ENCODE measurements at places on chromosomes 11 and 22. TPM values are rescaled to one million over a fixed set of nuclear protein-coding genes. Genes with fewer than 3 reads are reported as not detected.

DNA sequence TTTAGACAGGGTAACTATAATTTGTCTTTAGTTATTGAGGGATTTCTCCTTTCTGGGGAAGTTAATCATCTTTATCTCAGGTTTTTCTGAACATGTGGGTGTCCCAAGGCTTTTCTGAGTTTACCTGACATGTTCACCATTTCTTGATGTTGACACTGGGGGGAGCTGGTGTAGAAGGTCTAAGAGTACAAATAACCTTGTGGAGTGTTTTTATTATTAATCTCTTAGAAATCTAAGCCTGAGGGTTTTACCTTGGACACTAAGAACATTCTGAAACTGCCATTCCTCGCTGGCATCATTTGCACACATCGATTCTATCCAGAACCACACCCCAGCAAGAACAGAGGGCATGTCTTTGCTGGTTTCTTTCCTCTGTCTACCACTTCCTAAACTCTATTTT, 15.6 kb upstream of the C11orf91 start:
- peak; percentile 69 for DNase-seq
- peaks cover 79% of the 10 kb centered on the region for H3K36me3 ChIP-seq
- H3K4me1 ChIP-seq: peaks cover 11% of the 10 kb centered on the region

The XKR3 gene
- total RNA-seq: not detected

DNA sequence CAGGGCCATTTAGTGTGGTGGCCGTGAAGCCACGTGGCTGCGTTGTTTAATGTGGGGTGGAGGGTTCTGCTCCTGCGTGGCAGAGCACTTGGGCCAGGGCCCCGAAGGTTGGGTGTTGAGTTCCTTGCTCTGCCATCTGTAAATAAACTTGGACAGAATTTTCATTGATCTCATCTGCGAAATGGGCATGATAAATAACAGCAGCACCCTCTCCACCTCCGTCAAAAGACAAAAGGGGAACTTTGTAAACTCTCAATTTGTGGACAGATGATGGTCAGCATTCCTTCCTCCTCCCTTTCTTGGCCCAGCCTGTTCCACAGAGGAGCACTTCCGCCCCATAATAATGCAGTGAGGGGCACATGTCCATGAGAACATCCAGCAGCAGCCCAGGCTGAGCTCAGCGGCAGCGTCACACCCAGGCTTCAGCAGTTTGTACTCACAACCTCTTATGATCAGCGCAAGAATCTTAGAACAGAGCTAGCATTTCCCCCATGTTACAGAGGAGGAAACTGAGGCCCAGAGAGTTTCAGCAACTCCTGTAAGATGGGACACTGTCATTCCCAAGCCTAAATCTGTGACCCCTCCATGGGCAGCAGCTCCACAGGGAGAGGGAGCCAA, 874.5 kb downstream of the BRD1 start:
- H3K4me1 ChIP-seq: no peaks in the 10 kb centered on the region
- H3K27ac ChIP-seq: no peak overlapping the region
- no peaks in the 10 kb centered on the region for H3K36me3 ChIP-seq

The RIMBP3C gene
- 0.15 TPM for total RNA-seq

GRCh38 chr11:75155570-75156422, 4.9 kb downstream of the SLCO2B1 start:
- no peak overlapping the region for H3K4me3 ChIP-seq
- DNase-seq: no peak
- H3K27me3 ChIP-seq: peaks cover 27% of the 10 kb centered on the region
- no peaks in the 10 kb centered on the region for H3K36me3 ChIP-seq
- H3K4me1 ChIP-seq: no peaks in the 10 kb centered on the region

DNA sequence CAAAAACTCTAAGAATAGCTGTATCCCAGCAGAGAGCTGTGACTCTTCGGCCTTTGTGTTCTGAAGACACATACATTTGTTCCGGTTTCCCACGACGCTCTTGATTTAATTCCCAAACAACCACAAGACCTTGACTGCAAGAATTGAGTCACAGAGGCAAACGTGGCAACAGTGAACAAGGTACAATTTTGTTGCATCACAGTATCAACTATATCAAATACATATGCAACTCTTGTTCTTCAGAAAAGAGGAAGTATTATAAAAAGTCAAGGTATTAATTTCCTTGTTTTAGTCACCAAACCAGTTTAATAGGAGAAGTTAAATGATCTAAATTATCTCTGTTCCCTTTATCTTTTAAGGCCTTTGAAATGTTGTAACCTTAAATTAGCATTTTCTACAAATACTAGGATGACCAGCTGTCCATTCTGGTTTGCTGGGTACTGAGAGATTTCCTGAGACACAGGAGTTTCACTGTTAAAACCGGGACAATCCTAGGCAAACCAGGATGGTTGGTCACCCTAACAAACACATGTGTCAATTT, 11.1 kb downstream of the HPS5 start:
- no peak overlapping the region for H3K4me3 ChIP-seq
- H3K36me3 ChIP-seq: peaks cover 43% of the 10 kb centered on the region
- H3K27ac ChIP-seq: peak overlapping the region; percentile 90
- no peaks in the 10 kb centered on the region for H3K27me3 ChIP-seq
- H3K4me1 ChIP-seq: peaks cover 57% of the 10 kb centered on the region
- no peak for DNase-seq

- H3K4me1 ChIP-seq: peaks cover 23% of the 10 kb centered on the region
- H3K27me3 ChIP-seq: no peaks in the 10 kb centered on the region
- H3K36me3 ChIP-seq: no peaks in the 10 kb centered on the region
- no peak for DNase-seq
- no peak overlapping the region for H3K27ac ChIP-seq
Measured at GRCh38 chr22:21861264-21861848, 6.1 kb downstream of the MAPK1 start.

GRCh38 chr11:128835741-128836430, 31.2 kb downstream of the KCNJ1 start:
- DNase-seq: no peak
- no peak overlapping the region for H3K27ac ChIP-seq
- H3K4me1 ChIP-seq: no peaks in the 10 kb centered on the region
- no peak overlapping the region for H3K4me3 ChIP-seq
- H3K36me3 ChIP-seq: no peaks in the 10 kb centered on the region
- H3K27me3 ChIP-seq: 0 out of 2 replicates have a peak, but pooled peaks cover 11% of the 10 kb centered on the region

DNA sequence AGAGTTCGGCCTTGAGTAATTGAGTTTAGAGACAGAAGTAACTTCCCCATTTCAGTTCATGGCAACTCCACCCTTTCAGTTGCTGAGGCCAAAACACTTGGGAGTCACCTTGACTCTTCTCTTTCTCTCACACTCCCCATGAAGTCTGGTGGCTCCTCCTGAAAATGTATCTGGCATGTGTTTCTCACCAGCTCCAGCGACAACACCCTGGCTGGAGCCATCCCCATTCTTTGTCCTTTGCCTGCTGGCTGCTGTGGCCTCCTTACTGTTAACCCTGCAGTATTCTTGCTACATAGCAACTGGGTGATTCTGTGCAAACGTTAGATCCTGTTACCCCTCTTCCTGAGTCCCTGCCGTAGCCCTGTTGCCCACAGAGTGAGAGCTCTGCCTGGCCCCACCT, 23.8 kb downstream of the SLC6A5 start:
- no peak for DNase-seq
- H3K4me1 ChIP-seq: no peaks in the 10 kb centered on the region
- no peak overlapping the region for H3K4me3 ChIP-seq
- peaks cover 73% of the 10 kb centered on the region for H3K27me3 ChIP-seq
- no peak overlapping the region for H3K27ac ChIP-seq

- H3K27ac ChIP-seq: no peak overlapping the region
- no peaks in the 10 kb centered on the region for H3K4me1 ChIP-seq
- H3K36me3 ChIP-seq: no peaks in the 10 kb centered on the region
Measured at GRCh38 chr11:24622262-24622661, 125.4 kb downstream of the LUZP2 start.

DNA sequence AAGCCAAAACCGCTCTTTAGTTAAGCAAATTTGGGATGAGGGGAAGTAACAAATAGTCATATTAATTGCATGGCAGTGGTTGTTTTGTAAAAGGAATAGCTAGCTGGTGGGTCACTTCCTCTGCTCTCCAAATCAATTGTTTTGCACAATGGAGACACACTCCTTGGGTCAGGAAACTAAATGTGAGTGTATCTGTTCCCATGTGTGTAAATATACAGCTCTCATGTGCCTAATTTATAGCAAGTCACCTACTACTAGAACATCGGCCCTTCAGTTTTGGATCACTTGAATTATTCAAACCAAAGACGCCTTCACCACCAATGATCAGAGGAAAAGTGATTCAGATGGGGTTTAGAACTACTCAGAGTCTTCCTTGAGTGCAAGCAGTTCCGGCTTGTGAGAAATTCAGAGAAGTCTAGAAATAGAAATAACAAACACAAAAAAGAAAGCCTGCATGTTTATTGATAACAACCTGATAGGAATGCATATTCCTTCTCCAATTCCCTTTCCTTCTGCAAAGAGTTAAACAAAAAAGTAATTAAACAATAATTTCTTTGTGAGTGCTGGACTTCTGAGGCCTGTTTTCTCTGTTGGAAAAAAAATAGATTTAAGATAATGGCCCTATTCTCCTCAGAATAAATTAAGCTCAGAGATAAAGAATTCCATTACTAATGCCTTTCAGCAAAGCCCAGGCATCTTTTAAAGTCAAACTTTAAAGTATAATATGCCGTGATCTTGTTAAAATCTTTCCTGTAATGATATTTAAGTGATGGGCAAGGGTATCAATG, 100.4 kb downstream of the KIRREL3 start:
- no peaks in the 10 kb centered on the region for H3K4me1 ChIP-seq
- H3K27ac ChIP-seq: no peak overlapping the region
- H3K4me3 ChIP-seq: no peak overlapping the region
- H3K27me3 ChIP-seq: peaks cover 16% of the 10 kb centered on the region
- no peaks in the 10 kb centered on the region for H3K36me3 ChIP-seq

Data from PC-9 (cell line).